Astrocyte of the cerebellum (primary cell): ENCODE measurements at places on chromosomes 7 and 10.

DNA sequence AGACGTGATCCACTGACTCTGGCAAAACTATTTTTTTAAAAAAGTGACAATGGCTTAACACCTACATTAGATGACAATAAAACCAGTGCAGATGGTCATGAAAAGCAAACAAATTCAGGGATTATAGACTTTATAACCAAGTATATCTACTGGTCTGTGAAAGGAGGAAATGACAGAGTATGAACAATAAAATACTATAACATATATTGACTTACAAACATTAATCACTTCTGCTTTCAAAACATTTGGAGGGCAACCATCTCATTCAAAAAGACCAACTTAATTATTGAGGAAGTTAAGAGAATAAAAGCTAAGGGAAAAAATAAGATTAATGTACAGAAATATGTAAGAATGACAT is 34.8 kb downstream of the JMJD1C start:
- no peak for DNase-seq

DNA sequence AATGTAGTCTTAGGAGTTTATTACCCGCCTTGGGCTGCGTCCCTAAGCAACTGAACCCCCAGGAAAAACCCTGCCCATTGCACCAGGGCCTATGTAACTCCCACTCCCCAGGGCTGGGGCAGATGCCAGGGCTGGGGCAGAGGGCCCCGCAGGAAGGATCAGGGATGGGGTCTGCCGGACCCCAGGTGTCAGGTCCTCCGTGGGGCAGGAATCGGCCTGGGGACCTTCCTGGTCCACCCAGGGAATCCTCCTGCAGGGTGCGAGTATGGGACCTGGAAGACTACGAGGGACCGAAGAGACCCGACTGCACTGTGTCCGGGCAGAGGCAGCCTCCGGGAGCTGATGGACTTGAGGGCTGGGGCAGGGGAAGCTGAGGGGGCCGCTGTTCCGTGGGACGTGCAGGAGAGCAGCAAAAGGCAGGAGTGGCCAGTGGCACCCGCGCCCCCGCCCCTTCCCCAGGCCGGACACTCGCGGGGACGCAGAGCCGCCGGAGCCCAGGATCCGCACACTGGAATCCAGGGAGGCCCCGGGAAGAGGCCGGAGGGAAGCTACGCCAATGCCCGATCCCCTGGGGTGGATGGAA is 2.5 kb upstream of the ATP5MF start:
- no peak for DNase-seq

- DNase-seq, result no peak
Measured at GRCh38 chr10:6583447-6583846, 3.4 kb upstream of the PRKCQ start.

GRCh38 chr10:36591436-36591835 is 534.0 kb upstream of the ANKRD30A start:
- no peak for DNase-seq

GRCh38 chr7:108492742-108493141 is 33.2 kb downstream of the PNPLA8 start:
- no peak for DNase-seq

DNA sequence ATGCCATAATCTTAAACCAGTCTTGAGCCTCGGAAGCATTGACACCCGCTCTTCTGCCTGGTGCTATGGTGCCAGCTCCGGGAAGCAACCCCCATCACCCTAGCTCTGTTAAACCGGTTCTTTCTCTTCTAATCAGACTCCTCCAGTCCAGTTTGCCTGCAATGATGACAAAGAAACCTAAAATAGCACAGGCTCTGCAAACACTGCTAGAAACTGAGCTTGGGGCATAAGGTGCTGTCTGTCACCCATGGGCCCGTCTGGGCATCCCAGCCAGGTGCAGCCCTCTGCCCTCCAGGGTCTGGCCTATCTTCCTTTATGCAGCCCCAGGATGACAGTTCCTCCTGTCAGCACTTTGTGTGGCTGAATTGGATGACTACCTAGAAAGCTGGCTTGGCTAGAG is 14.2 kb upstream of the CAMK2G start:
- DNase-seq, result no peak

GRCh38 chr10:25843551-25844170 is 90.4 kb upstream of the MYO3A start:
- DNase-seq, result no peak

DNA sequence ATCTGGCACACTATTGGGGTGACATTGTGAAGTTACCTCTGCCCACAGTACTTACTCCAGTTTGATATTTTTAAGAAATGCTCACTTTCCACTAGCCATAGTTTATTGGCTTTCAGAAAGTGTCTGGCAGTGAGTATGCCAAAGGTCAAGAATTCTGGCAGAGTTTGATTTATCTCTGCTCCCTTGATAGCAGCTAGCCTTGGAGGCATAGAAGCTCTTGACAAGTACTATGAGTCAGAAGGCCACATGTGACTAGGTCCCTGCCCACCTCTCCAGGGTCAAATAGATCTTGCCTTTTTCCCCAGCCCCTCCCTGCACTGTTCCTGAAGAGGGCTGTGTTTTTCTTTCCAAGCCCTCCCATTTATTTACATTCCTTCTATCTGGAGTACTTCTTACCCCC is 202.2 kb downstream of the AUTS2 start:
- no peak for DNase-seq

DNA sequence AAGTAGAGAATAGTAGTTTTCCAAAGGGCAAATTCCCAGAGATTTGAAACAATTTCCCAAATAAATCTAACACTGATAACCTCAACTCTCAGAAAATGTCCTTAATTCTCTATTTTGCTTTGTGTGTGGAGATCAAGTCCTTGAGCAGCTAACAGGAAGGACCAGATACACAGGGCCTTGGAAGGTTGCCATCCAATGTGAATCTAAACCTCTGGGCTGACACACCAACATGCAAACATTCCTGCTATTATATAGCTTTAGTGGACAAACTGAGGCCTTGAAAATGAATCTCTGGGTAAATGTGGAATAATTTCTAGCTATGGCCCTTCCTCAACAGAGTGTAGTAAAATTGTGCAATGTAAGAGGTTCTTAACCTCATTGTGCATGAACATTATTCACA is 44.1 kb upstream of the PARD3 start:
- DNase-seq, result no peak

DNA sequence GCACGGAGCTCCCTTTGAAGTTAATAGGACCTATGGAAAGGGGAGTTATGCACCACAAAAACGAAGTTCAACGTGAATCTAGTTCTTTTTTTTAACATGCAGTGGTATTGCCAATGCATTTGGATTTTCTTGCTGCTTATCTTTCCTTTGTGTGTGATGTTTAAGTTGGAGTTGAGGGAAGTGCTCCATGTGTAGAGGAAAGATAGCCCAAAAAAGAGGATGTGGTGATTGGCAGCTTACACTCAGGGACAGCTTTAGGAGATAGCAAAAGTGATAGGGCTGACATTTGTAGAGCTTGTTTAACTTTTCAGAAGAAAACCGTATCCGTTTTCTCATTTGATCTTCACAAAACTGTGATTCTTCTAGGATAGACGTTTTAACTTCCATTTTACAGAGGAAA is 101.3 kb downstream of the MDFIC start:
- no peak for DNase-seq

DNA sequence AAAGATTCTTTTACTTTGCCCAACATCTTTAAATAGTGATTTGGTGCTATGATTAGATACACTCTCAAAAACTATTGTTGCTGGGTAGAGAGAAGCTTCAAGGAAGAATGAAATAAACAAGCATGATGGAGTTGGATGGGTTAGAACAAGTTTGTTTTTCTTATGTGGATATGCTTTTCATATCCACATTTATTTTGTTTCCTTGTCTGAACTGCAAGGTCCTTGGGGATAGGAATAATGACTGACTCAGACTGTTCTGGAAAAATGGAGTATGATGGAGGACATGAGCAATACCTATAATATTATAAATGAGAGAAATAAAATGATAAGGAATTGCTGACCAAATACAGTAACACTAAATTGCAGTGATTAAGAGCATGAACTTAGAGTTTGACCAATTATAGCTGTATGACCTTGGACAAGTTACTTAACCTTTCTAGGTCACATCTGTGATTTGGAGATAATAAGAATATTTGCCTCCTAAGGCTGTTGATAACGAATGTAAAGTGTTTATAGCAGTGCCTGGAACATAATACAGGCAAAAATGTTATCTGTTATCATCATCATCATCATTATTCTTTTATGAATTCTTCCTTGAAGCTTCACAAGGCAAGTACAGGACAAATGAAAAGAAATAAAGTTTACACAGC is 847.5 kb downstream of the LRMDA start:
- no peak for DNase-seq

- DNase-seq, result no peak
Measured at GRCh38 chr10:133230044-133230361, at the start of gene UTF1. TSS of gene UTF1 (plus strand) at chr10:133230217. CDS start at chr10:133230289, 72 bp downstream.

GRCh38 chr10:86266446-86267242 is 100.0 kb downstream of the GRID1 start:
- DNase-seq, result no peak

- no peak for DNase-seq
Measured at GRCh38 chr7:156082048-156083040, 270.1 kb upstream of the SHH start.

DNA sequence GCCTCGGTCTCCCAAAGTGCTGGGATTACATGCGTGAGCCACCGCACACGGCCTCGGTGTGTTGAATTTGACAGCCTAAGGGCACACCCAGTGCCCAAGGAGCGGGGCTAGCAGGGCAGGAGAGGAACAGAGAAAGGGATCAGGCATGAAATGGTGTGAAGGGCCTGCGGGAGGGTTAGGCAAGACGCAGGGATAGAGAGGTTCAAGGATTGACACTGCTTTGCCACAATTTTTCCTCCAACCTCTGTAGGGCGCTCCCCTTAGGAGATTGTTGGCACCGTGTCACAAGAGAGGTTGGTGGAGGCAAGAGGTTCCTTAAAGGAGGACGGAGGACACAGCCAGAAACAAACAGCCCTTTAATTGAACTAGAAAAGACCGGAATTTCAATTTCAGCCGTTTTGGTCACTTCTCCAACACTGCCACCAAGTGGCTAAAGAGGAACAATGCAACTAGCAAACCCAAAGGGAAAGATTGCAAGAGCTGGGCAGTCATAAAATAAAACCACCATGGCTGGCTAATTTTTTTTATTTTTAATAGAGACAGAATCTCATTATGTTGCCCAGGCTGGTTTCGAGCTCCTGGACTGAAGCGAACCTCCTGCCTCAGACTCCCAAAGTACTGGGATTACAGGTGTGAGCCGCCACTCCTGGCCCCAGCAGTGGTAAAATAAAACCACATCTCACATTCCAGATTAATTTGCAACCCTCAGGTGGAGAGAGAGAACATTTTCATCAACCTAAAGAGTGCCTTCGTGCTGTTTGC is 6.9 kb upstream of the CREB3L2 start:
- peak; percentile 57 for DNase-seq

DNA sequence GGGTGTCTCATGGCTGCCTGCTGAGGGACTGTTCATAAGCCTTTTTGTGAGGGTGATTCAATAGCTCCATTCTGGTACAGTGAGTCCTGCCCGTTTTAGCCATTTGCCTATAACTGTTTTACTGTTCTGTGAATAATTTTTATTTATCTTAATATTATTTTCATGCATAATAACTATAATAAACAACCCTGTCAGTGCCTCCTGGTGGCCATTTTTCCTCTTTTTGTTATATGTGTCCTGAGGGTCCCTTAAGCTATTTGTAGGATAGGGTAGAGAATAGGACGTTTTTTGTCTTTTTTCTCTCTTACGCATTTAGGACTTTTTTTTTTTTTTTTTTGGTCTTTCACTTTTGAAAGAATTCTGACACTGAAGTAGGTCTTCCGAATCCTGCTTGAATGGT is 2.9 kb downstream of the C1QL3 start:
- no peak for DNase-seq

DNA sequence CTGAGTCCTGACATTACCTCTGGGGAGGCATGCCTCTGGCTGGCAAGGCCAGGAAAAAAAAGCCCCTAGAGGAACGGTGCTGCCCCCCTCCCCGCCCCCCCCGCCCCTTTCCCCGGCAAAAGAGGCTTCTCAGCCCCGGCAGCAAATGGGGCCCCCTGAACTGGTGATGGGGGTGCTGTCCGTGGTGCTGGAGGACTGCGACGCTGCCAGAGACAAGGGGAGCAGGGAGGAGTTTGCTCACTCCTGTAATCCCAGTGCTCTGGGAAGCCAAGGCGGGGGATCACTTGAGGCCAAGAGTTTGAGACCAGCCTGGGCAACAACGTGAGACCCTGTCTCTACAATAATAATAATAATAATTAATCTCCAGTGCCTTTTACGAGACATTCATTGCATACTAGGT is 23.7 kb downstream of the SRRM3 start:
- no peak for DNase-seq

GRCh38 chr10:113493882-113494301 is 59.0 kb upstream of the HABP2 start:
- no peak for DNase-seq

GRCh38 chr7:139916717-139917395 is 87.8 kb downstream of the TBXAS1 start:
- DNase-seq, result no peak

DNA sequence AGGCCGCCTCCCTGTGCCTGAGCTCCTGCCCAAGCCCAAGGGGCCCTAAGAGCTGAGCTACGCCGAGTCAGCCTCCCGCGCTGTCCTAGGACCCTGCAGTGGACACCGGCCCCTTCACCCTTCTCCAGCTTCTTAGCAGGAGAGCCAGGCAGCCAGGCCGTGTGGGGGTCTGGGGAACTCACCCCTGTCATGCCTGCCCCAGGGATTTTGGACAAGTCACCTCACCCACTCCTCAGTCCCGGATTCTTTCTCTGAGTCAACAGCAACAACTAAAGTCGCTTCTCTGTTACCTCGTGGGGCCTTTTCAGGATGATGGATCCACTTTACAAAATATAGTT is 79.3 kb downstream of the MKI67 start:
- no peak for DNase-seq

DNA sequence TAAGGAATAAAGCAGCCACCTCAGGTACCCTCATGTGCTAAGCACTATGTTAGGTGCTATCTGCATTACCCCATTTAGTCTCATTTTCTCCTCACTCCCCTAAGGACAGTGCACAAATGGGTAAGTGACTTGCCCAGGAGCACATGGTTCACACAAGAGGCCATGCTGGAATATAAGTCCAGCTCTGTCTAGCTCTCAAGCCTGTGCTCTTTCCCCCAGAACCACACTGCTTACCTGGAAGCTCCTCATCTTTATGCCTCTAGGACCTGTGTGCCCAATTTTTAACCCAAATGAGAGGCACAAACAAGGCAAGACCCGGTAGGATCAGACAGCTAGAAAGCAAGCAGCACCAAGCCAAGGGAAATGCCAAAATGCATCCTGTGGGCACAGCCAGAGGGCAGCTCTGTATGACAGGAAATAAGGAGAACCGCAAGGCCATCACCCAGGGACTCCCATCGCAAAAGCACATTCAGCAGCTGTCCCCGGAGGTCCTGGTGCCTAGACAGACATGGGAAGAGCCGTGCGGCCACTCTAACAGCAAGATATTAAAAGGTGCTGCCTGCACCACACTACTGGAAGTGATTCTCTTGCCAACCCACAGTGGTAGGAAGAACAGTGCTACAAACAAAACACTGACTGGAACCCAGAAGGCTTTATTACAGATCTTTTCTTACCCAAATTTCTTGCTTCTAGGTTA is 88.1 kb downstream of the GSAP start:
- DNase-seq, result peak; percentile 35

DNA sequence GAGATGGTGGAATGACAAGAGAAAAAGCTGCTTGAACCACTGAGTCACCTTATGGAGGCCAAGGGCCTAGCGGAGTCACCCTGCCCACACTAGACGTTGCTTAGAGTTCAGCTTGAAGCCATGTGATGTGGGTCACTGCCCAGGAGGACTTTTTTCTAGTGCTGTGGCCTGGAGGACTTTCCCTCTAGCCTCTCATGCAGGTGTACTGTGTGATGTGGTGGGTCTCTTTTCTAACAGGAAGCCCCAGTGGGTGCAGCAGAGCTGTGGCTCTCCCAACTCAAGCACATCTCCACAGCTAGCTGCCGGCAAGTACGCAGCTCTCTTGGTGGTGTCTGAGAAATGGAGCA is 13.6 kb downstream of the POR start:
- DNase-seq, result no peak
